Suppressor macrophage treated with lipopolysaccharide for 1 hour (primary cell): ENCODE measurements at places on chromosomes 11 and 22.
A peak's percentile ranks its signal among the peaks of the same experiment; 100 is the strongest.

DNA sequence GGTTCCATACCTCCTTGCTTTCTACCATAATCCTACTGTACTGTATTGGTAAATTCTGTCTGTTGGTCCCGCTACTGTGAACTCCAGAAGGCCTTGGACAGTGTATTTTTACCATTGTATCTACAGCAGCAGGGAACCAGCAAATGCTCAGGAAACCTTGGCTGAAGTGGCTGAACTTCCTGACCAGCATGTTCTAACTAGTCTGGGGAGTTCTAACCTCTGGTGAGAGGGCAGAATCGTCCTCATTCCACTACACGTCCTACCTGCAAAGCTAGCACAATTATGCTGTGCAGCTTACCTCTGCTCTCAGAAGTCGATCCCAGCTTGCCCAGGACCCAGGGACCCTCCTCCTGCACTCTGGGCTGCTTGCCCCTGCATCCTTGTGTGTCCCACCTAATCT is 283.1 kb downstream of the TENM4 start:
- DNase-seq = no peak

- peak; percentile 87 for DNase-seq
Observed at GRCh38 chr11:116984589-116984988, 113.6 kb downstream of the SIK3 start.

DNA sequence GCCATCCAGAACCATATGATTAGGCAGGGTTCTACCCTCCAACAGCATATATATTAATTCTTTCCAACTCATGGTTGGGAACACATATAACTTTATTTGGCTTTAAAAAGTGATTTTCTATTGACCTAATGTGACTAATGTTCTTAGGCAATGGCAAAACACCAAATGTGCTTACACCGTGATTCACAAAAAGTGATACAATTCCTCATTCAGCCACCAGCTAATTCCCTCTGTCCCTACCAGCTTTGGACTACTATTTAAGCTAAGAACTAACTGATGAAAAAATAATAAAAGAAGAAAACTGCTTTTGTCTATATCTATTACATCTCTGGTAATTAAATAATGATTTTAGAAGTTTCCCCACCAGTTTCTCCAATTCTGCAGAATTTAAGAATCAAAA is 4.7 kb downstream of the CTSC start:
- DNase-seq = peak; percentile 57

DNA sequence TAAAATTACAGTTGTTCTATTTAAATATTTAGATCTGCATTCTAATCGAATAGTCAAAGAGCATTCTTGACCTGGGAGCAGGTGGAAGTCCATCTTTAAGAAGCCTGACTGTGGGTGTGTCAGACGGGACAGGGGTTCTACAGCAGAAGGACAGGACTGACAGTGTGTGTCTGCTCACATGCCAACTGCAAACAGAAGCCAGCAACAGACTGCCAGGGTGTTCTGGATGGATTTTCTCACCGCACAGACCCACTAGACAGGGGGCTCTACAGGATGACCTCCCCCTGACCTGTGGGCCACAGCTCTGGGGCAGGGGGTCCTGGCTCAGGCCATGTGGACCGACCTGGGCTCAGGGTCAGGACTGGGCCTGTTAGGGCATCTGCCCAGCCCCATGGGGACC is 22.8 kb upstream of the NAP1L4 start:
- DNase-seq = no peak

DNA sequence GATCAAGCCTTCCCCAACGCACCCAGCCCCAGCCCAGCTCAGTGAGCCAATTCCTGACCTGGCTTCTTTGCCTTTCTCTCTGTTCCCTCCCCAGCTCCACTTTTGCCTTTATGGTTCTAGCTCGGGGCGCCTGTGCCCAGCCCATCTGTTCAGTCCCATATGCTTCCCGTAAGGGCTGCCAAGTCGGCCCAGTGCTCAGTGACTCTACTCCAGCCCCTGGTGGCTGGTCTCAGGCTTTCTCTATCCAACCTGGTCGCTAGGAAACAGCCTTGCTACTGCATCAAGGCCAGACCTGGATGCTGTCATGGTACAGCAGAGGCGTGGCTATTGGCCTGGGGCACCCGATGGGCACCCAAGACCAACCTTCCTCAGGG is 178.0 kb downstream of the DSCAML1 start:
- no peak for DNase-seq

DNA sequence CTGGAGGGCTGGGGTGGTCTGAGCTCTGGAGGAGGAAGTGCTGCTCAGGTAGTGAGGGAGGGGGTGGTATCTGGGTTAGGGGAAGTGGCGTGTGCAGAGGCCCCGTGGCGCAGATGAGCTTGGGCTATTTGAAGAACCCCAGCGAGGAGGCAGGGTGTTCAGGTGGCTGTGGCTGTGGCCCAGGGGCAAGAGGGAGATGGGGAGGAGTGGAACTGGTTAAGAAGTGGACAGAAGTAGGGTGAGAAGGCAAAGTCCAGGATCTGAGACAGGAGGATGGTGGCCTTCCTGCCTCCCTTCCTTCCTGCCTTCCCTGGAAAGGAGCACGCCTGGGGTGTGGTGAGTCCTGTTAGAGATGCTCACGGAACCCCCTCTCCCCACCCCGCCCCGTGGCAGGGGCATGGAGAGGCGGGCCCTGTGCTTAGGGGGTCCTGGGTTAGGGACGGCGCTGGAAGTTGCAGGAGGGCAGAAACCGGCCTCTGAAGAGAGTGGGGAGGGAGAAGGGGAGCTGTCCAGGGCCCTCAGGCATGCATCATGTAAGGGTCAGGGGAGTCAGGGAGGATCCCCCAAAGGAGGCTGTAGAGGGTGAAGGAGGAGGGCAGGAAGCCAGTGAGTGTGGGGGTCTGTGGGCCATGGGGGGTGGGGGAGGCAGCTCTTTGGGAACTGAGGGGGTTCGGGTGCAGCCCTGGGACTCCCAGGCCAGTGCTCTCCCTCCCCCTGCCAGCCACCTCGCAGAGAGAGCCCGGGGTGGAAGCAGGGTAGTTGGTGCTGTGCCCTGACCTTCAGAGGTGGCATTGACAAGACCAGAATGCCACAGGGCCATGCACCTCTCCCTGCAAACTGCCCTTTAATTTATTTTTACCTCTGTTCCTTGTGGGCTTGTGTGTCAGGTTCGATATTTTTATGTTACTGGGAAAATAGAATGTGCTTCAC is 63.7 kb upstream of the PARVG start:
- DNase-seq = no peak

GRCh38 chr11:19187114-19187832 is 14.5 kb downstream of the CSRP3 start:
- no peak for DNase-seq

GRCh38 chr11:132158091-132158490 is 787.7 kb downstream of the NTM start:
- peak; percentile 51 for DNase-seq

DNA sequence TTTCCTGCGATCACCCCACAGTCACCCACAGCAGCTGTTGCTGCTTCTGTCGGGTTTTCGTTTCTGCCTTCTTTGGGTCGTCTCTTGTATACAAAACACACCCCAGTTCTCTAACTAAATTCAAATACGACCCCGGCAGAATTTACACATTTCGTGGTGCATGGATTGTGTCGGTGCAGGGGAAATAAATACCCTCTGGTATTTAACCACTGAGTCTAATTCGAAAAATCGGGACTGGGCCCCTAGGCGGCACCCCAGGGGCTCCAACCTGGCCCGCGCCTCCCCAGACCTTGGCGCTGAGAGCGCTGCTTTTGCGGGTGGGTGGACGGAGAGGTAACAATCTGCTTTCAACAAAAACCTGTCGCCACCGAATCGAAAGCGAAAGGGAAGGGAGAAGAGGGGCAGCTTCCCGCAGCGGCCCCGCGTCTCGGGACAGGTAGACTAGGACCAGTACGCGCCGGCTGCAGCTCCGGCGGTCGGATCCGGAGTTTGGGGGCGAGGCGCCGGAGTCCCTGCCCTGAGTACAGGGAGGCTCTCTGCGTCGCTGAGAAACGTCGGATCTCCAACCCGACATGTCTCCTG is 4.4 kb downstream of the ALX4 start:
- DNase-seq = peak; percentile 50

DNA sequence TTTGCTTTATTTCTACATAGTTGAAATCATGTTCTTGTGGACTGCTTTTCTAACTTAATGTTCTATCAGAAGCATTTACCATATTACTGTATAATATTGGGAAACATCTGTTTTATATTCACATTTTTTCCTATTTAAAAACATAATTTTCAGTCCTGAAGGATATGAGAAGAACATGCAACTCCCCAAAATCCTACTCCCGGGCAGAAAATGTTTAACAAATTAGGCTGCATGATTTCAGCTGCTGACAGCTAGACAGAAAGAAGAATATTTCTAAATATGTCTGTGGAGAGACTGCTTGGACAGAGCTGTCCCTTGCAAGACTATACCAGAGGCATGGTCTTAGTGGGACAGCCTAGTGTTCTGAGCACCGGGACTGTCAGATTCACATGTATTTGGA is 15.7 kb upstream of the AMPD3 start:
- no peak for DNase-seq

DNA sequence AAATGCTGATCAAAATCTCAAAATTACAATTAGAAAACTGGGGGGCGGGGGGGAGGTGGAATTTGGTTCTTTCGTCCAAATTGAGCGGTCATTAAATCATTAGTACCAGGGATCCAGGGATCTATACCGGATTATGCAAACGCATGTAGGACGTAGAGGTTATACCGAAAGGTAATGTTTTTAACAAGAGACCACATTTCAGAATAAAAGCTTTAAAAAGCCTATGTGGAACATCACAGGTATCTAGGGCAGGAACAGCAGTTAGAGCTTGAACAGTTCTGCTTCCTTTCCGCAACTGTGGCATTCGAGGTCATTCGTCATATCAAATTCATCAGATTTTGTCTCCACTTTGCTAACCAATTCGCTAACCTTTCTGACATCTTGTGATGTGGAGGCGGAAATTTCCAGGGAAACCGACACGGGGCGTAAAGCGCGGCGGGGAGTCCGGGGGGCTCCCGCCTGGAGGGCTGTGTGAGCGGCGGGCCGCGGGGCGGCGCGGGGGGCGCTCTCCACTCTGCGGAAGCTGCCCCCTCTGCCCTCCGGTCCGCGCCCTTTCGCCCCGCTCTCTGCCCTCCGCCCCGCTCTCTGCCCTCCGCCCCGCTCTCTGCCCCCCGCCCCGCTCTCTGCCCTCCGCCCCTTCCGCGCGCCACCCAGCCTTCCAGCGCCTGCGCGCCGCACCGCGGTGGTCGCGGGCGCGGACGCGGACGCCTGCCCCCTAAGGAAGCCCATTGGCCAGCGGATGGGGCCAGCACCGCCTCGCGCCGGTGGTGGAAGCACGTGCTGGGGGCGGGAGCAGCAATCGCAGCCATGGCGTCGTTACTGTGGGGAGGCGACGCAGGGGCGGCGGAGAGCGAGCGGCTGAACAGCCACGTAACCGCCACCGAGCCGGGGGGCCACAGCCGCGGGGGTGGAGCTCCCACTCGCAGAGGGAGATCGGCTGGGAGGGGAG is at the start of gene DDX25:
Gene DDX25, plus strand, starts transcription at position 798 of the 949 bp plus-strand sequence. Its CDS starts 10 bp downstream, at position 808.
- peak; percentile 21 for DNase-seq

DNA sequence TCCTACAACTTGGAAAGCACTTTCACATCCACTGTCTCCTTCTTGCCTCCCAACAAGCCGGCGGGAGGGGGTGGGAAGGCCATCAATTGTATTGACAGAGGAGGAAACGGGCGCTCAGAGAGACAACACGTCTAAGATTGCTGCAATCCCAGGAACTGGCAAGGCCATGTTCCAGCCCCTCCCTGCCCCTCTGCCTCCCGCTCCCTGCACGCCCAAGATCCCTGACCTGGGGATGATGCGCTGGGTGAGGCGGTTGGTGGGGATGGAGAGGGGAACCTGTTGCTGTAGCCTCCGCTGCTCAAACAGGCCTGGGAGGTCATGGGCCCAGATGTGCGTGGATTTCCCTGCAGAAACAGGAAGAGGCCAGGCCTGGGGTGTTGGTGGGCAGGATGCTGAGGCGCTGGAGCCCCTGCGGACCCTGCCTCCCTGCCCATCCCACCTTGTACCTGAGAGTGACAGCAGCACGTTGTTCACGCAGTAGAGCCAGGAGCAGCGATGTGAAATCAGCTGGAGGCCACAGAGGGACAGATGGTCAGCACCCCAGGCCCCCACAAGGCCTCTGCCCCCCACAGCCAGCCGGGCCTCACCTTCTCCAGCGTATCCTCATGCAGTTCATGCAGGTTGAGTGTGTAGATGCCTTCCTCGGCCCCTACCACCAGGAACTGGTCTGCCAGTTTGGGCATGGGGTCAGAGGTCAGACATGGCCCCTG is 6.8 kb downstream of the MAP4K2 start:
- DNase-seq = no peak

GRCh38 chr11:12376259-12377081 is 901 bp upstream of the PARVA start:
- DNase-seq = peak; percentile 1
